ENCODE measurements at places on chromosomes 11 and 22.

GRCh38 chr22:20983081-20983771 is 1.1 kb downstream of the LZTR1 start:
- no peak for DNase-seq

- DNase-seq = no peak
These were observed 3.5 kb downstream of the CASTOR1 start for GRCh38 chr22:30285846-30286200.

GRCh38 chr11:67033661-67034166 is 10.8 kb downstream of the SYT12 start:
- DNase-seq = no peak

DNA sequence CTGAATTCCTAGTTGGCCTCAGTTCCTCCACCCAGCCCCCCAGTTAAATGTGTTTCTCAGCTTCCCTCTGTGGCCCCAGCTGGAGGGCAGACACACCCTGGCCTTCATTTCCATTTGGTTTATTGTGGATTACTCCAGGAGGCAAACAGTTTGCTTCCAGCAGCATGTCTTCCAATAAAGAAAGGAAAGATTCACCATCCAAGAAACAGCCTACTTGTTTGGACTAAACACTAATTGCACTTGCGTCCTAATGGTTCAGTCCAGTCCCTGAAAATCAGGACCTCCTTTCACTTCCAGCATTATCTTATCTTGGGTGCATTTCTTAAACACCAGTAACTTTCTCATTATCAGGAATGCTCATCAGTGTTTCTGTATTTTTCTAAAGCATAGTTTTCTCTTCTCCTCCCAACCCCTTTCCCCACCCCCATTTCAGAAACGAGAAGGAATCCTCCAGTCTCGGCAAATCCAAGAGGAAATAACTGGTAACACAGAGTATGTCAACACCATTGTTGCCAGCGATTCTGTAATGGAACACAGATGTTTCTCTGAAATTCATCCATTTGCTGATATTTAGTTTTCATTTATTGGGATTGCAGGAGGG is 130.9 kb downstream of the PARVA start:
- DNase-seq = no peak

DNA sequence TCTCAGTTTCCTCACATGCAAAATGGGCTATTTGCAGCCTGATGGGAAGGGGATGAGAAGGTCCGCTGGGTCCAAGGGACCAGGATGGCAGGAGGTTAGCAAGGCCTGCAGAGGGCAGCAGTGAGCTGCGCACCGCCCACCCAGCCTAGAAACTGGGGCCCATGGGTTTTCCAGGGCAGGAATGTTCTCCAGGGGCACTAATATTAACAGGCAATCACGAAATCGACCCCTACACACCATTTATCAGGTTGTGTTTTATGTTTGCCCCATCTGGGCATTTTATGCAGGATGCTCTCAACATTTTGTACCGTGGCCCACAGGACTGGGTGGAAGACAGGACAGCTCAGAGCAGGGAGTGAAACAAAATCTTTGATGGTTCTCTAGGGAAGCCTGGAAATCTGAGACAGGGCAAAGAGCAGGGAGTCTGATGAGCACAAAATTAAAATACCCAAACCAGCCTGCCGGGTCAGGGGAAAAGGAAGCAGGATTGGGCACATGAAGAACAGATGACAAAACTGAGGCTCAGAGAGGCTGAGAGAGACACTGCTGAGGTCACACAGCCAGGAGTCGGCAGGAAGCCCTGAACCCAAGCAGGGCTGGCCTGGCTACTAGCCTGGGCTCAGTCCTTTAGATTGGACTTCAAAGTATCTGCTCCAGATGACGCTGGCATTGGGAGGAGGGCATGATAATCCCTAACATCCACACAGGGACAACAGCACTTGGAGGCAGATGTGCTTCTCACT is 1.6 kb upstream of the BCR start:
- no peak for DNase-seq

- no peak for DNase-seq
These were observed 8.9 kb upstream of the UCP2 start for GRCh38 chr11:73991471-73992006.

DNA sequence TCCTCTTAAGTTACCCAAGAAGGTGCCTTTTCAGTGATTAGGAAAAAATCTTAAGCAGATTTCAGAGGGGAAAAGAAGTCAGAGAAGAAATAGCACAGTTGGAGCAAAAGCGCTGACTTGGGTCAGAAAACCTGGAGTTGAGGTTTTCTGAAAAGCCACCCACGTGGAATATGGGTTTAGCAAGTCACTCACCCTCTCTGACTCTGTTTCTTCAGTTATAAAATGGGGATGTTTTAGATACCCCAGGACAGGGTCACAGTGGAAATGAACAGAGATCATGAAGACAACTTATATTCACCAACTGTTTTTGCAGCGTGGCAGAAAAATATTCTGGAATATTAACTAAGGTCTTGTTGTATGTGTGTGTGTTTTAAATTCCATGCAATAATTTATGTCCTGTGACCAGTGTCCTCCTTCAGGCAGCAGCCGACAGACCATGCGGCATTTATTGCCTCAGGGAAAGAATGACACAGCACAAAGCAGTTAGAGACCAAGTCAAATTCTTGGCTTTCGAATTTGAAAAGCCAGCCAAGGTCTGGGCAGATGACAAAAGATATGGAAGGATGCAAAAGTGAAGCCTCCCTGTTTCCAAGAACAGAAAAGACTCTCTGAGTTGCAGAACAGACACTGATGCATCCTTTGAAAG is 119.9 kb downstream of the MIAT start:
- DNase-seq = no peak

Data from activated naive CD4-positive, alpha-beta T cell (primary cell).